ENCODE measurements at places on chromosomes 5 and 9. TPM values are rescaled to one million over a fixed set of nuclear protein-coding genes. Genes with fewer than 3 reads are reported as not detected.

MIGA2 gene
- 58.2 TPM for total RNA-seq

TLX3 gene
- total RNA-seq, result not detected

IFNB1 gene
- total RNA-seq, result not detected

ZNF354C gene
- 5.7 TPM for total RNA-seq

SMC2 gene
- 7.2 TPM for total RNA-seq

TTC39B gene
- total RNA-seq, result 18.6 TPM

PCDHGA4 gene
- total RNA-seq, result 4.2 TPM

GAS1 gene
- 11.6 TPM for total RNA-seq

PCDHGA7 gene
- 5.8 TPM for total RNA-seq

DBH gene
- total RNA-seq, result not detected

MSX2 gene
- 29.5 TPM for total RNA-seq

DNAJB5 gene
- total RNA-seq, result 24.2 TPM

TRPM3 gene
- total RNA-seq, result 1.3 TPM

SNCB gene
- total RNA-seq, result not detected

CERCAM gene
- 51.3 TPM for total RNA-seq

RNF208 gene
- 6.5 TPM for total RNA-seq
